A673 (cell line): ENCODE measurements at places on chromosomes 7 and 10.
A peak's percentile ranks its signal among the peaks of the same experiment; 100 is the strongest.

GRCh38 chr7:151793531-151793951, 83.4 kb downstream of the PRKAG2 start:
- no peaks in the 10 kb centered on the region for H3K36me3 ChIP-seq
- peaks cover 17% of the 10 kb centered on the region for H3K4me1 ChIP-seq
- no peak overlapping the region for H3K4me3 ChIP-seq

- H3K27me3 ChIP-seq, result no peaks in the 10 kb centered on the region
- H3K36me3 ChIP-seq, result no peaks in the 10 kb centered on the region
- DNase-seq, result no peak
- no peak overlapping the region for H3K4me3 ChIP-seq
Observed at GRCh38 chr10:103842605-103843004, 12.8 kb downstream of the SH3PXD2A start.

DNA sequence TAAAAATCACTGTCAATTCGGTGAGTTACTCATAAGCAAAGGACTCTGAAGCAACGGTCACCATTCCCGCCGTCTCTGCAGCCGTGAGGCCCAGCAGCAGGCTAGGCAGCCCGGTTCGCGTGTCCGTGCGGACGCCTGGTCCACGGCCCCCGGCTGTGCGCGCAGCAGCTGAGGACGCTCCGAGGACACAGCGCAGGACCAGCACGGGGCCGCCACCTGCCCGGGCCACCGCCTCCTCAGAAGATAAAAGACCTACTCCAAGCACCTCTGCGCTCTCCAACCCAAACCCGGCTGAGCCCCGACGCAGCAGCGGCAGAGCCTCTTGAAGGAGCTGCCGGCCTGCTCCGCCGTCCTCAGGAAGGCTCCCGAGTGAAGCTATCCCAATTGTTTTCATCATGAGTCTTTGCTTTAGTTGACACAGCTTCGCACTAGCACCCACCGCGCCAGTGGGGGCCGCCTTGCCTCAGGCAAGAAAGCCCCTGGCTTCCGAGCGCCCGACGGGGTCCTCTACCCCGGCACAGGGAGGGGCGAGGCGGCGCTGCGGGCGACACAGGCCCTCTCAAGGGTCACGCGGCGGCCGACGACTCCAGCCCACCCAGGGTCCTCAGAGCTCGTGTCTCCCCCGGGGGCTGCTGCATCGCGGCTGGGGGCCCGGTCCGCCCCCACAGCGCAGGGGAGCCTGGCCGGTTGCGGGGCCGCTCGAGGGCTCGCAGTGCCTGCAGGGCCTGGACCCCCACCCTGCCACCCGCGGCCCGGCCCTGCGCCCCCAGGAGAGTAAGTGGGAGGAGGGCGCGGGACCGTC, 16.9 kb upstream of the GPR146 start:
- H3K27ac ChIP-seq, result peak overlapping the region; percentile 80
- H3K4me3 ChIP-seq, result peak overlapping the region; percentile 95
- no peaks in the 10 kb centered on the region for H3K27me3 ChIP-seq
- H3K4me1 ChIP-seq, result peaks cover 18% of the 10 kb centered on the region
- H3K36me3 ChIP-seq, result peaks cover 15% of the 10 kb centered on the region

GRCh38 chr7:140631602-140632001, 9.0 kb downstream of the DENND2A start:
- H3K27ac ChIP-seq, result no peak overlapping the region
- H3K27me3 ChIP-seq, result no peaks in the 10 kb centered on the region
- no peak overlapping the region for H3K4me3 ChIP-seq

- no peak for DNase-seq
- no peaks in the 10 kb centered on the region for H3K4me1 ChIP-seq
- no peaks in the 10 kb centered on the region for H3K27me3 ChIP-seq
- no peaks in the 10 kb centered on the region for H3K36me3 ChIP-seq
- H3K4me3 ChIP-seq, result no peak overlapping the region
Observed at GRCh38 chr10:75887992-75888680, 456.7 kb downstream of the LRMDA start.

GRCh38 chr10:26887611-26888215, 27.0 kb upstream of the ABI1 start:
- H3K4me1 ChIP-seq, result no peaks in the 10 kb centered on the region
- no peak overlapping the region for H3K27ac ChIP-seq
- no peaks in the 10 kb centered on the region for H3K36me3 ChIP-seq
- H3K4me3 ChIP-seq, result no peak overlapping the region
- H3K27me3 ChIP-seq, result no peaks in the 10 kb centered on the region

GRCh38 chr10:68303849-68304412, 27.9 kb upstream of the HNRNPH3 start:
- H3K27ac ChIP-seq, result no peak overlapping the region
- DNase-seq, result no peak
- no peak overlapping the region for H3K4me3 ChIP-seq
